ENCODE measurements at places on chromosomes 13 and 19.

- DNase-seq, result peak; percentile 7
These were observed 50.0 kb upstream of the WDFY2 start for GRCh38 chr13:51534041-51534817.

- DNase-seq, result no peak
These were observed 214.9 kb downstream of the KLF5 start for GRCh38 chr13:73273745-73274144.

DNA sequence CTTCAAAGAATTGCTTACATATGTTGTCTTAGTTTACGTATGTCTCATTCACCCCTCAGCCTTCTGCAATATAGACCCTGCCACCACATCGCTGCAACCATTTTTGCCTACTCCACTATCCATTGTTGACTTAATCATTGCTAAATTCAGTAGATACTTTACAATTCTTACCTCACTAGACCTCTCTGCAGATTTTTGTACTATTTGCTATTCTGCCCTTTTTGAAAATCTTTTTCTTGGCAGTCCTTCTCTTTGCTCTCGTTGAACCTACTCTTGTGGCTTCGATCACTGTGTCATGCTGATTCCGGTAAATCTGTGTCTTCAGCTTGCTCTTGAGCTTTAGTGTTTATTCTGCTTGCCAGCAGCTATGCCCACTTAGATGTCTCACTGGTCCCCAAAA lies 81.2 kb downstream of the CDK8 start:
- no peak for DNase-seq

- DNase-seq, result no peak
These were observed at the start of gene ZNRF4 for GRCh38 chr19:5455367-5456129. Gene ZNRF4, plus strand, starts transcription at chr19:5455417. Its CDS starts 75 bp downstream, at chr19:5455492.

DNA sequence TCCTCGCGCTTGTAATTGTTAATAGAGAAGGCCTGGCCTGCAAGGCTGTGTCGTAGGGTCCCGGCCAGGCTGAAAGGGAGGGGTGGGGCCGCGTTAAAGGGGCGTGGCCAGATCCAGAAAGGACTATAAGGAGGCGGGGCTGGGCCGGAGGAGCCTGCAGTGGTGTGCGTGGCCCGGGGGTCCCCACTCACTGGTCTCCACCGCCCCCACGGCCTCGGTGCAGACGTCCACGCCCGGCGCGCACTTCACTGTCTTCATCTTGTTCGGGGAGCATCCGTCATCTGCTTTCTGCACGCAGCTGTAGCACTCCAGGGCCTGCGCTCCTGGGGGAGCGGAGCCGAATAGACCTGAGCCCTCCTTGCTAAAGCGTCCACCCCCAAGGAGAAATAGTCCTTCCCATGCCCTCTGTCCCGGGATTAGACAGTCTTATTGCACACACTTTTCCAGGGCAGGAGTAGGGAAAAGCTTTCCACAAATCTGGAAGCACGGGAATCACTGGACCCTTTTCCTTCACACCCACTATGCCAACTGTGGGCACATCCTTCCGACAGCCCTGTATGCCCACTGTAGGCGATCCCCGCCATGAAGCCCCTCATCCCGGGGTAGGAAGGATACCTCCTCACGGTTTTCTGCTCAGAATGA lies 1.2 kb downstream of the LYPD3 start:
- DNase-seq, result no peak

GRCh38 chr19:13637664-13638063 lies 126.7 kb upstream of the MRI1 start:
- no peak for DNase-seq

GRCh38 chr13:24004142-24004899 lies 107.0 kb upstream of the C1QTNF9B start:
- no peak for DNase-seq

DNA sequence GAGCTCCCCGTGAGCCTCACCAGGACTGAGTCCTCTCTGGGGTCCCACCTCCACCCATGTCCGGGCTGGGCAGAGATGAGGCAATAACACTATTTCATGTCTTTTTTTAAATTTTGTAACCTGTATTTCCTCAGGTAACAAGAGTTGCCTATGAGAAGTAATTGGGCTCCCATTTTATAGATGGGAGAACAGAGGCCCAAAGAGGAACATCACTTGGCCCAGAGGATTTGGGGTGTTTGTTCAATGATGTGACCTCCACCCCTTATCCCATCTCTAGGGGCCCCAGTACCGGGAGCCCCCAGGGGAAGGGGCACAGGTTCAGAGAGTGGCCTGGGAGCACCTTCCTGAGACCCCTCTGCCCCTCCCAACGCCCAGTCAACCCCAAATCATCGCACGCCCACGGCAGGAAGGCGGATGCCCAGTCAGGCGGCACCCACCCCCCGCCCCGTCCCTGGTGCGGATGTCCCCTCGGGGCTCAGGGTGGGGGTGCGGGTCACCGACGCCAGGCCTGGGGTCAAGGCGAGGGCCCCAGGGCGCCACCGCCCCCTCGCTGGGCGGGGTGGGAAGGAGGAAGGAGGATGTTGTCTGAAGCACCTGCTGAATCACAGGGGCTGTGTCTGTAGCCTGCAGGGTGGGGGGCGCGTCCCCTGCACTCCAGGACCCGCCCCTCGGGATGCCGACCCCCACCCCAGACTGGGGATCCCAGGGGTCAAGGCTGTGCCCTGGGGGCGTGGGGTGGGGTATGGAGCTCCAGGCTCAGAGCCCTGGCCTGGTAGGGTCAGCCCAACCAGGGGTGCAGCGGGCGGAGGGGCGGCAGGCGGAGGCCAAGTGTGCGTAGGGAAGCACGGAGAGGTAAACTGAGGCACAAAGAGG lies 9.0 kb upstream of the CIRBP start:
- no peak for DNase-seq

- peak; percentile 87 for DNase-seq
These were observed 9.0 kb upstream of the JUND start for GRCh38 chr19:18290302-18291018.

- no peak for DNase-seq
These were observed 88.0 kb upstream of the FRY start for GRCh38 chr13:31943591-31943990.

DNA sequence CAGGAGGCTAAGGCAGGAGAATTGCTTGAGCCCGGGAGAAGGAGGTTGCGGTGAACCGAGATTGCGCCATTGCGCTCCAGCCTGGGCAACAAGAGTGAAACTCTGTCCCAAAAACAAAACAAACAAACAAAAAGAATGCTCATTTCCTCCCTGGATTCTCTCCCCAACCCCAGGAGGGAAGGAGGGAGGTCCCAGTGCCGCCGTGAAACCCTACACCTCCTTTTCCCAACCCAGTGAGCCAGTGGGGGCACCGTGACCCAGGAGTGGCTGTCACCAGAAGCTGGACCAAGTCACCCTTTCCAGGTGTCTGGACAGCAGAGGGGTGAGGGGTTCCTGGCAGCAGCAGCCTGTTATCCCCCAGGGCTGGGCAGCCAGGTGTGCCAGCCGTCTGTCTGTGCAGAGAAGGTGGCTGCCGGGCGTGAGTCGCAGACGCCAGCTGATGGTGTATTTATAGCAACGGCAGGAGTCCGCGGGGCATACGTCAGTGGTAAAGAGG lies 23.5 kb downstream of the NFIC start:
- DNase-seq, result no peak

DNA sequence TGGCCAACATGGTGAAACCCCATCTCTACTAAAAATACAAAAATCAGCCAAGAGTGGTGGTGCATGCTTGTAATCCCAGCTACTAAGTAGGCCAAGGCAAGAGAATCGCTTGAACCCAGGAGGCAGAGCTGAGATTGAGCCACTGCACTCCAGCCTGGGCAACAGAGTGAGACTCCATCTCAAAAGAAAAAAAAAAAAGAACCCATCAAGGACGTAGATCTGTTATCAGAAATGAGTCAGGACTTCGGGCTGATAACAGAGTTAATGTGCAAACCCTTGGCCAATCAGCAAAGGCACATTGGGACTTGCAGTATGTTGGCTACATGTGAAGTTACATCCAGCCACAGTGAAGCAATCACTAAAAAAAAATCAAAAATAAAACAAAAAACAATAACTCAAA lies 4.8 kb upstream of the LGALS7B start:
- DNase-seq, result no peak

GRCh38 chr13:26254583-26255111 lies 718 bp downstream of the CDK8 start:
- DNase-seq, result peak; percentile 50

DNA sequence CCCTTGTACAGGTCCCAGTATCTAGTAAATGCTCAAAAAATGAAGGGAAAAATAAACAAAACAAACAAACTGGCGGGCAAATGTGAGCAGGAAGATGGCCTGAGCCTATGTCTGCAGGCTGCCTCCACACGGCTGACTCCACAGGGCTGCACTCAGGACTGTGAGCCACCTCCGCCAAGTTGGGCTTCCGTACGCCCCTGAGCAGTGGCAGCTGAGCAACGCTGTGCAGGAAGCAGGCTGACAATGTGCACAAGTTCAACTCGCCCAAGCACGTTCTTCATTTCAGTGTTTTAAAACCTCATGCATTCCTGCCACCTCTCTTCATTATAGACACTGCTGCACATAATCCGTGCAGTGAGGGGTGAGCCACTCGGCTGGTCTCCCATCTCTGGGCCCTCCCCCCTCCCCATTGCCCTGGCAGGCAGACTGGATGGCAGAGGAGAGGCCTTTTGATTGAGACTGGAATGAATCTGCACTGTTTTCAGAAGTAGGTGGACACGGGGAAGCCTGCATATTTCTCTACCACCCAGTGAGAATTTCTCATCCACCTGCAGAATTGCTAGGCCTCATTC lies 915.3 kb downstream of the UQCRFS1 start:
- DNase-seq, result no peak

GRCh38 chr19:19230999-19231398 lies 19.2 kb downstream of the NCAN start:
- DNase-seq, result no peak

- no peak for DNase-seq
These were observed 205.0 kb downstream of the TSHZ3 start for GRCh38 chr19:31144075-31144870.

DNA sequence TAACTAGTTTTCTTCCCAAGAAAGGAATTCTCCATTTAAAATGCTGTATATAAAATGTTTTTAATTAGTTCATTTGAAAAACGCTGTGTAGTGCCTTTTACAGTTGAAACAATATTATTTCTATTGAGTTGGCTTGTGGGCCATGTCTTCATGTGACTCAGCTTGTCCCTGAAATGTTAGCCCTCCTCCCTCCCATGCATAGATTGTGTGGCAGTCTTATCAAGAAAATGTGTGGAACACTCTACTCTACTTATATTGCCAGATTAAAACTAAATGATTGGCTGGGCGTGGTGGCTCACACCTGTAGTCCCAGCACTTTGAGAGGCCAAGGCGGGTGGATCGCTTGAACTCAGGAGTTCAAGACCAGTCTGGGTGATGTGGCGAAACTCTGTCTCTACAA lies 33.4 kb downstream of the TFDP1 start:
- no peak for DNase-seq

GRCh38 chr19:10076535-10076934 lies 9.6 kb upstream of the SHFL start:
- no peak for DNase-seq

DNA sequence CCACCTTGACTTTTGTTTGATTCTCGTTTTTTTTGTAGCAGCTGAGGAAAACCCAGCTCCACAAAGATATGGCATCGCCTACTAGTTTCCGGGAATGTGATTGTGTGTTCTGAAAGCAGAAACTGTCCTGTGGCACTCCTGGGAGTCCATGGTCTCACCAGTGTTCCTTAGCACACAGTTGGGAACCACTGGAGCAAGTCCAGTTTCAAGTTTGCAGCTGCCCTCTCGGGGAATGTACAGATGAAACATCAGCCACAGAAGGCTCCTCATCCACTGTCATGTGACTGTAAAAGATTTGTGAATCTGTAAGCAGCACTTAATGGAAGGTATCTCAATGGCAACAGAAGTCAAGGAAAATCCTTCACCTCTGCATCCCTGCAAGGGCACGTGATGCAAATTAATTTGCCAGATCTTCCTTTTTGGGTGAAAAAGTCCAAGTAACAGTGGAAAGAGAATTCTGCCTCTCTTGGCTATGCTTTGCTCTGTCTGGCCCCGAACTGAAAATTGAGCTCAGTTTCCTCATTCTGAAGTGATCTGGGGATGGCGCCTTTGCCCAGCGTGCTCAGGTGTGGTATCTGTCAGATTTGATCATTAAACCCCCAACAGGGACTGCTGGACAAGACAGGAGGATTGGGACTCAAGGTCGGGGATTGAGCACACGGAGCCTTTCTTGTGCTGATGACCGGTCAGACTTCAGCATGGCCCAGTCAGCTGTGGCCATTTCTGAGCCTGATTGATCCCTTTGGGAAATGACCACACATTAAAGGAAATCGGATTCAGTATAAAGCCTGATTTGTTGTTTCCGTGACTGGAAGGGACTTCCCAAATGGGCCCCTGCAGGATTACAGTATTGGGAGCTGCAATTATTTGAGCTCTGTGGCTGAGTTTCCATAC lies 58.8 kb downstream of the ING1 start:
- DNase-seq, result no peak

DNA sequence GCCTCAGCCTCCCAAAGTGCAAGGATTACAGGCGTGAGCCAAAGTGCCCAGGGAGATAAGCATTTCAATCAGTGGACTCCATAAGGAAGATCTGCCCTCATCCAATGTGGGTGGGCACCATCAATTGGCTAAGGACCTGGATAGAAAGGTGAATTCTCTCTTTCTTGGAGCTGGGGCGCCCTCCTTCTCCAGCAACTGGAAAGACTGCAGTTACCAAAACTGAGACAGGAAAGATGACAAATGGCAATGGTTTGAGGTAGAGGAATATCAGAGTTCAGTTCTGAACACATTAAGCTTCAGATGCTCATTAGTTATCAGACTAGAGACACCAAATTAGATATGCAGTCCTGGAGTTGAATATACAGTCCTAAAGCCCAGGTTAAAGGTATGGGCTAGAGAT lies 10.5 kb upstream of the ELF1 start:
- no peak for DNase-seq

- DNase-seq, result no peak
These were observed 9.5 kb downstream of the ARRDC2 start for GRCh38 chr19:18017275-18018083.

GRCh38 chr13:41458187-41458760 lies 924 bp downstream of the RGCC start:
- DNase-seq, result peak; percentile 40

GRCh38 chr19:29172302-29172701 lies 40.6 kb downstream of the UQCRFS1 start:
- DNase-seq, result no peak

DNA sequence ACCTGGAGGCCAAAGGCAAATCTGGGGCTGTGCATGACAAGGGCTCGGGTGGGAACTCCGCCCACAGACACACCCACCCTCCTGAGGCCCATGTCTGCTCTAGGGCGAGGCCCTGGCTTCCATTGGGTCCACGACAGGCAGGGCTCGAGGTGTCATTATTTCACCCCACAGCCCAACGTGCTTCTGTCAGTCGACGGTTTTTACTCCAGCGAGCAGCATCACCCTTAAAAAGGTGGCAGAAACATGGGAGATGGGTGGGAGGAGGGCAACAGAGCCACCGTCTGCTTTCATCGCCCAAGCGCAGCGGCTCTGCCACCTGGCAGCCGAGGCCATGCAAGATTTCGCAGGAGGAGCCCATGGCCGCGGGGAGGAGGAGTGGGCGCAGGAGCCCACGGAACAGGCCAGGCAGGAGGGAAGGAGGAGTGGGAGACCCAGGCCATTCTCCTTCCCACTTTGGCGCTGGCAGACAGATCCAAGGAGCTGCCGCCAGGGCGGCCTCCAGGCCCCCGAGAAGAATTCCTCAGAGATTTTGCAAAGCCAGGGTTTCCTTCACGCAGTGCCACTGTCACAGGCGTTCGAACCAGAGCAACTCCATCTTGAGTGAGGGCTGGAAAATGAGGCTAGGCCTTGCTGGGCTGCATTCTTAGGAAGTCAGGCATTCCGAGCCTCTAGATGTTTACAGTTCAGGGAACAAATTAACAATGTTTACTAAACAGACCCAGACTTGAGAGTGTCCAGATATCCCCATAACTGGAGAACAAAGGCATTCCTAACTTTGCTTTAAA lies 49.3 kb upstream of the TUBGCP3 start:
- no peak for DNase-seq
